Right ventricle myocardium superior (tissue), 1 donor: ENCODE measurements at places on chromosomes 7 and 10.

DNA sequence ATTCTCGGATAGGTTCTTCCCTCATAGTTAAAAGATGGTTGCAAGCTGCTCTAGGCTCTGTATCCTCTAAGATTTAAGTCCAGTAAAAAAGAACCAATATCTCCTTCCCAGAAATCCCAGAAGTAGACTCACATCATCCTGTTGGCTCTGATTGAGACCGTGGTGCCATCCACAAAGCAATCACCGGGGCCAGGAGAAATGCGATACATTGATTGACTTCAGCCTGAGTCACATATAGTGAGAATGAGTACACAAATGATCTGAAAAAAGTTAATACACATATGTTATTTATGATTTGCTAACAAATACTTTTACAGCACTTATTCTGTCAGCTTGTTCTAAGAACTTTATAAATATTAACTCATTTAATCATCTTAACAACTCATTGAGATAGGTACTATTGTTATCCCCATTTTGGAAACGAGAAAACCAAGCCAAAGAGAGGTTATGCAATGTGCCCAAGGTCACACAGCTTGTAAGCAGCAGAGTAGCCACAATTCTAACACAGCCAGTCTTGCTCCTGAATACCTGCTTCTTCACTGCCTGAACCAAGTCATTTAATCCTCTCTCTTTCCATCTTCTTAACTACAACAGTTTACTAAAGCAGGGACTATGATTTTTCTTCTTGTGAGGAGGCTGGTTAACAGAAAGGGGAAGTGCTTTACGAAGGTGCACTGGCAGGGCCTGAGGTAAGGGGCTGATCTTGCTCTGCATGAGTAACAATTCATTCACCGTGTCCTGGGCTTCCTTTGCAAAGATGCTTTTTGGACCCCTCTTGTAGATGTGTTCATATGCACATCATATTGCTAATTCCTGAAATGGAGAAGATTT lies 177.0 kb downstream of the REEP3 start:
- no peak for DNase-seq

DNA sequence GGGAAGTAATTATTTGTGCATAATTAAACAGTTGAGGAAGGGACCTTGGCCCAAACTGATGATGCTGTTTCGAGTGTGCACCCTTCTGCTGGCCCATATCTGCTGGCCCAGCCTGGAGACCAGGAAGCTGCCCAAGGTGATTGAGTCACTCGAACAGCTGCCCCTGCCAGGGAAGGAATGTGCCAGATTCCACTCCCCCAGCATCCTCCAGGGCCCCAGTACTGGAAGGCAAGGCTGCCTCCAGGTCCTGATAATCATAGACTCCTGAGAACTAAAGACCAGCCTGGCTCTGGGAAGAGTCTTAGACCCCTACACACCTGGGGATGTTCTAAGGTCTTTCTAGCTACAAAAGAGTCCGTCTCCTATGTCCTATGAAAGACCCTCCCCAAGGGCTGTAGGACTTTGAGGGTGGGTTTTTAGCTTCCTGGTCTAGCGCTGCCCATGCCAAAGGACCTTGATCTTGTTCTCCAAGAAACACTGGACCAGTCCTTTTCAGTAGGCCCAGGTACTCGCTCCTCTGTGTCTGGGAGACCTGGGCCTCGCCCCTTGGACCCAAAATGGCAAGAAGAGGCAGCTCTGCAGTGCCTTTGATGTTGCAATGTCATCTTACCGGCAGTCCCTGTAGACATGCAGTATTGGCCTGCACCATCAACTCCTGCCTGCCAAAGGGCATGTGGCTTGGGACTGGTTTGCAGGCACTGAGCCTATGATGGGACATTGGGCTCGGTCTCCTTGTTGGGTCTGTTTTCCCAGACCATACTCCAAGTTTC lies 103.2 kb upstream of the GPR26 start:
- DNase-seq: no peak

DNA sequence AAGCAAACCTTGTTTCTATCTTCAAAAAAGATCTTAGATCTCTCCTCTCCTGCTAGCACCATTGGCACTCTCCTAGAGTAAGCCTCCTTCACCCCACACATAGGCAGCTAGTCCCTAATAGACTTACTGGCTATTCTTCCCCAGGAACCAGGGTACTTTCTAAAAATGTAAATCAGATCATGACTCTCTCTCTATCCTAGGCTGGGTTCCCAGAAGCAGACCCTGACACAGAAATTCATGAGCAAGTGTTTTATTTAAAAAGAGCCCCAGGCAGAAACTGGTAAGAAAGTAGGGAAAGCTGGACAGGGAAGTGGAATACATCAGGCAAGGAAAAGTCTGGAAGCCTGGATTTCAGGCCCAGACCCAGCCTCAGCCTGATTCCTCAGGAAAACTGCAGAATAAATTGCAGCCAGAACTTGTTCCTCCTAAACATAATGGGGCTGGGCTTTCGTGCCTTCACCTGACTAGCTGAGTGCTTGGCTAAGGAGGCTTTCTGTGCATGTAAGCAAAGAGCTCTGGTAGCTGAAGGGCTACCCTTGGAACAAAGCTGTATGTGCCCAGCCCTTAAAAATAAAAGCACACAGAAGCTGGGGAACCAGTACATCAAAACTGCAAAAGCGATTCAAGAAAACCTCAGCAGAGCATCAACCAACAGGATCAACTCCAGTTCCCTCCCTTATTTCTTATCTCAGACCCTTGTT lies 18.8 kb upstream of the SORBS1 start:
- DNase-seq: no peak

GRCh38 chr7:143931739-143932138 lies 3.3 kb upstream of the OR2F2 start:
- no peak for DNase-seq

- DNase-seq: peak; percentile 83
Observed at GRCh38 chr10:98391578-98391991, 23.4 kb downstream of the PYROXD2 start.

DNA sequence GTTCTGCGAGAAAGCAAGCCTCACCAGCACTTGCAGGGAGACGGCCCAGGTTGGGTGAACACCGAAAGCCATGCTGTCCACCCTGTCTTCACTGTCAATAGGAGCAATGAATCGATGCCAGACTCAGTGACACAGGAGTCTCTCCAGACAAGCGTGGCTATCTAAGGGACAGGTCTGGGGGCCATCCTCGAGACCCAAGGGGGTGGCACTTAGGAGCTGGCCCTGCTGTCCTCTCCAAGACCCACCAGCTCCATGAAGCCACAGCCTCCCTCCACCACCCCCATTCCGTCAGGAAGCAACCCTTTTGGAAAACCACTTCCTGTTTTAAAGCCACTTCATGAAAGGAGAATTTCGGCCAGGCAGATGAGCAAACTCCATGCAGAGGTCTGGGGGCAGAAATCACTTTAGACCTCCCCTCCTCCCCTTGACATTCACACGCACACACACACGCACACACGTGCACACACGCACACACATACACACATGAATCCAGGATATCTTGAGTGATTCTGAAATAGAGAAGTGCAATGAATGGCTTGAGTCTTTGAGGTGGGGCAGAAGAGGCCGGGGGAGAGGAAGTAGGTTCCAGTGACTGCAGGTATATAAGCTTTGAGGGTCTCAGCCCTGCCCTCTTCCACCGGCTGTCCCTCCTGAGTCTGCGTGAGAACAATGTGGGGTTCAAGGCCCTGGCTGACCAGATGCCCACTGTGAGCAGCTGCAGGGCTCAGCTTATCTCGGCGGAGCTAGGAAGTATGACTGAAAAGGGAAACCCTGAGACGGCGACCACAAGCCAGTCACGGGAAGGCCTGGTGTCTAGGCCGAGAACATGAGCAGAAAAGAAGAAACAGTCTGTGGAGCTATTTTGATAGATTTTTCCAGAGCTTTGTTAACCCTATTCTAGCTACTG lies 25.0 kb downstream of the RGS10 start:
- DNase-seq: no peak

- no peak for DNase-seq
Observed at GRCh38 chr7:134395604-134396003, 63.3 kb downstream of the AKR1B1 start.

- no peak for DNase-seq
Observed at GRCh38 chr7:106329971-106330733, 45.4 kb upstream of the NAMPT start.

DNA sequence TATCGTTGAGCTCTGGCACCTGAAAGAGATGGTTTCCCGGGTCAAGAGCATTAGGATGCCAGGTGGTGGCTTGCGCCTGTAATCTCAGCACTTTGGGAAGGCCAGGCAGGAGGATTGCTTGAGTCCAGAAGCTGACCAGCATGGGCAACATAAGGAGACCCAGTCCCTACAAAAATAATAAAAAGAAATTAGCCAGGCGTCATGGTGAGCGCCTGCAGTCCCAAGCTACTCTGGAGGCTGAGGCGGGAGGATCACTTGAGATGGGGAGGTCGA lies 6.1 kb upstream of the KCP start:
- DNase-seq: no peak

DNA sequence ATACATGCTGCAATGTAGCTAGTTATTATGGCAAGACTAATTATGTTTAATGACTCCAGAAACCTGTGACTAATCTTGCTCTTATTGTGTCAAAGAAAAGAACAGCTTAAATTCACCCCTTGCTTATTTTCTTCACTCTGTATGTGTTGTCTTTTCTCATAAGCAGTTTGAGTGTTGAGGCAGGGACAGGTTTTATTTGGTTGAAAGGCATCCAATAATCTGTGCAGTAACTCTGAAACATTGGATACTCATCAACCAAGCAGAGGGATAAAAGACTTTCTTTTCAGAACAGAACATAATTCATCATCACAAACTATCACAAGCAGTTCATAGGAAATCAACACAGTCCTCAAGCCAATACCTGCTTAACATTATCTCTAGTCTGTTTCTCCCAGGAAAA lies 797.6 kb upstream of the MBL2 start:
- no peak for DNase-seq

GRCh38 chr10:101225846-101226421 lies 3.3 kb downstream of the LBX1 start:
- peak; percentile 16 for DNase-seq
